ENCODE measurements at places on chromosomes 12 and 14.
A peak's percentile ranks its signal among the peaks of the same experiment; 100 is the strongest.

DNA sequence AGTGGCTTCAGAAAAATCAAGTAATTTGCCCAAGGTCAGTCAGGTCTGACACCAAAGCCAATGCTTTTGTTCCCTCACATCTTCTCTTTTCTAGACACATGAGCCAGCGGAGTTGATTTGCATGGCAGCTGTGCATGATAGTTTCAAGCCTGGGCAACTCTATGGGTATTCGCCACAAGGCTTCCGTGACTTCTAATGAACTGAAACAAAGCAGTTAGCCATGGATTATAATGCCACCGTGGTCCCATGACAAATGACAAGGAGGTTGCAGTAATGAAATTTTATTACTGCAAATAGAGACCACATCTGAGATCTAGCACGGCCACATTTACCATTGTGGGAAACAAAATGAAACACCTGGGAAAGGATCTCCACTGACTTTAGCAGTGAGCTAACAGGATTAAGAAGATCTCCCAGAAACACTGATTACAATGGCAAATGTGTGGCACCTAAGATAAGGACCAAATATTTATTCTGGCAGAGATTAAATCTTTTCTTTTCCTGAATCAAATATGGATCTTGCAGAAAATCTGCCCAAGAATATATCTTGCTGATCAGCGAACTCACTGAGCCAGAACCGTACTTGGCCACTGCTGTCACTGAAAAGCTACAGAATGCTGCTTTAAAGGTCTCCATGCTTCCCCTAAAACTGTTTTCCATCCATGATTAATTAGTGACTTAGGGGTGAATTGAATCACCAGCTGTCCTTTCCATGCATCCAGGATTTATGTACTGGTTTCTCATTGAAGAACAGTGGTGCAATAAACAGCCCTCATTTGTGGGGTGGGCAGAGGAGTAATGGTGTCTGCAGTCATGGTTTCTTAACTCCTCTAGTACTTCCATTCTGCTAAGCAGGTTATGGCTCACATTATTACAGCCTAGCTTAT lies 551.0 kb downstream of the DIO2 start:
- DNase-seq = no peak

DNA sequence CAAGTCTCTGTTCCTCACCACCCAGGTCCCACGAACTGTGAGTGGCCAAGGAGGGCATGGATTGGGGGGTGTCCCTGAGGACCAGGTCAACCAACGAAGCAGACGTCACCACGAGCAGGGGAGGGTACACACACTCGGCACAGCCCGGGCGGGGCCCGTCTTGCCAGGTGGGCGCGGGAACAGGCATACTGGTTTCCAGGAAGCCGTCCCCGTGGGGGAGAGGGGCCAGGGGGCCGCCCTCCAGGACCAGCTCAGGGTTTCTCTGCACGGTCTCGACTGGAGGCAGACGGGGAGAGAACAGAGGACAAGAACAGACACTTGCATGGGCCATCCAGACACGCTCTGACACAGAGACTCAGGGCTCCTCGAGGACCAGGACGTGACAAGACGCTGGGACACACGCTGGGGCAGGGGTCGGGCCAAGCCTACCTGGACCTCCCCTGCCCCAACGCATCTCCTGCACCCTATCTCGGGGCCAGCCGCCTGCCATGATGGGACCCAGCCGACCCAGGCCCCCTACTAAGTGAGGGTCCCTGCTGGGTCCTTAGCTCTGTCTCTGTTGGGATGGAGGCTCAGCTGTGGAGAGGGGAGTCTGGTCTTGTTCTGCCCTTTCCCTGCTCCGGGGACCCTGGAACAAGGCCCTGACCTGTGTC lies 11.3 kb downstream of the ARL6IP4 start:
- no peak for DNase-seq

- no peak for DNase-seq
These were observed 14.3 kb upstream of the GTF2A1 start for GRCh38 chr14:81235096-81235495.

DNA sequence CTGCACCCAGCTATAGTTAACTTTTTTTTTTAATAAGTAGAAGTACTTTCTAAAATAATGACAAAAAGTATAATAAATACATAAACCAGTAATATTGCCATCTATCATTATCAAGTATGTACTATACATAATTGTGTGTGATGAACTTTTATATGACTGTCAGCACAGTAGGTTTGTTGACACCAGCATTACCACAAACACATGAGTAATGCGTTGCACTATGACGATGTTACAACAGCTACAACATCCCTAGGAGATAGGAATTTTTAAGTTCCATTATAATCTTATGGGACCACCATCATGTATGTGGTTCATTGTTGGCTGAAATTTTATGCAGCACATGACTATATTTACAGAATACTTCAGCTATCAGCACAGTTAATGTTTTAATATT lies 62.9 kb upstream of the VSX2 start:
- no peak for DNase-seq

- DNase-seq = no peak
These were observed 60.7 kb downstream of the ZFC3H1 start for GRCh38 chr12:71602761-71603577.

DNA sequence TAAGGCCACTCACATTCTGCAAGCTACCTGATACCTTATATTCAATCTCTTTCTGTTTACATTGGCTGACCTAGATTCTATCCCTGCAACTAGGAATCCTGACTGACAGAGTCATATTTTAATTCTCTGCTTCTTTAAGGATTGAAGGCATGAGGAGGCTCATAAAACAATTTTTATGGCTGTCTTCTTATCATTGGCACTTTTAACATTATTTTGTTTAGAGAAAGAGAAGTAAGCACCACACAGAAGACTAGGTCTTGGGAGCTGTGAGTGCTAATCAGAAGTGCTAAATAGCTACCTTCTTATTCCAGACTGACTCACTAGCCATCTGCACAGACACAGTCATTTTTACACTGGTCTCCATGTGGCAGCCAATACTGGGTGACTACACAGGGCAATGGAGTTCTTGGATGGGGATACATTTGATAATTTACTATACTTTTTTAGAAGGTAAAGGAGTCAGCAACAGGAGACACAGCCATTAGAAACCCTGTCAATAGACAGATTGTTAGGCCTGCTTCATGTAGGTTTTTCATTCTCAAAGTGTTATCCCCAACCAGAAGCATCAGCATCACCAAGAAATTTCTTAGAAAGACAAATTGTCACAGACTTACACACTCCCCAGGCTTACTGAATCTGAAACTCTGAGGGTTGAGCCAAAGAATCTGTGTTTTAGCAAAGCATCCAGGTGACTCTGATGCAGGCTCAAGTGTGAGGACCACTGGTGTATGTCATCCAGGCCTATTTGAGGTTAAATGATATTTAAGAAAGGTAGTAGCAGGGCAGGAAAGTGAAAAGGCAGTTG lies 214.1 kb downstream of the DUSP6 start:
- no peak for DNase-seq

GRCh38 chr12:62278022-62278421 lies 17.8 kb downstream of the USP15 start:
- DNase-seq = no peak

- DNase-seq = no peak
These were observed 51.3 kb upstream of the PTCSC3 start for GRCh38 chr14:36227802-36228201.

GRCh38 chr12:104751120-104751519 lies 207.0 kb downstream of the SLC41A2 start:
- DNase-seq = no peak

DNA sequence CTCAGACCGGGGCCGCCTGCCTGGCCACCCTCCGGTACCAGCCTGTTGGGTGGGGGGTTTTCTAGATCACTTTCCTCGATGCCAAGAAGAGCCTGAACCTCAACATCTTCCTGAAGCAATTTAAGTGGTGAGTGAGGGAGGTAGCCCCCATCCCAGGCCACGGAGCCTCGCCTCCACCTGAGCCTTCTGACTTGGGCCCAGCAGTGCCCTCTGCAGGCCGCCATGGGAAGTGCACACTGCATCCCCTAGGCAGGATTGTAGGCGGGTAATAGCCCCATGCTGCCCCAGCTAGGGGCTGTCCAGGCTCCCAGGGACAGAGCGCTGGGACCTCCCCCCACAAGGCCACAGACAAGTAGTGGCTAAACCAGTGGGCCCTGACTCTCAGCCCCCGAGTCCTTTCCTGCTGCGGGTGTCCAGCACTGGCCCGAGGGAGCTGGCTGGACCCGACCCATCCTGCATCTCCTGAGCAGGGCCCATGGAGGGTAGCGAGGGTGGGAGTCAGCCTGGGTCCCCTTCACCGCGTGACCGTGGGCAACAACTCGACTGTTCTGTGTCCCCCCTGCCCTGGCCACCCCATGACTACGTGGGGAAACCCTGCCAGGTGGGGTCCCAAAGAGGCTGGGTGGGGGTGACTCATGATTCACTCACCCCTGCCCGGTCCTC lies 15.3 kb upstream of the ADSS1 start:
- DNase-seq = peak; percentile 54

DNA sequence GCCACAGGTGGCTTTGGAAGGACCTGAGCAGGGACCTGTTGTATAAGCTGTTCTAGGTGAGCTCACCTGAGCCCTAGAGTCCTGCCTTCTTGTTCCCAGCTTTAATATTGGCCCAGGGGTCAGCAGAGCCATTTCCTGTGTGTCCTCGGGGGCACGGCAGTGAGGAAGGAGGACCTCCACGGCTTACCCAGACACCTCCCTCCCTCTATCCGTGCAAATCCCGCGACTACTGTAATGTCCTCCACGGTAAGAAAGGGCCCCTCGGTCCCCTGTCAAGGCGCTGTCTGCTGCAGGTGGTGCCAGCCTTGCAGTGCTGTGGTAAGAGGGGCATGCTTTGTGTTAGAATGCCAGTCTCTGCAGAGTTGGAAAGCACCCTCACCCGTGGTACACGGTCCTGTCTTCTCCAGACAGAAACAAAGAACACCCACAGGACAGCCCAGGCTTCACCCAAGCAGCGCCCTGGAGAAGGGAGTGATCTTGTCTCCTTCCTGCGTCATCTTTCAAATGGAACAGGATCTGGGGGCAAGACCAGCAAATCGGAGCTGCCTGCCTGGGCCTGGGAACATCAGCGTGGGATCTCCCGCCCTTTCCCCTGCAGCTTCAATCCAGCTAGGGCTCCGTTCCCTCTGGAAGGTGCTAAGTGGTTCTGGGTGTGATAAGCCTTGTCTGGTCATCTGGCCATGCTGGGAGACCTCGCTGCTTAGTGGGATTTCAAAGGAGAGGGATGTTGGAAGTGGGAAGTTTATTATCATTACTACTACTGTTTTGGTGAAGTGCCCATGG lies 20.2 kb upstream of the FZD10 start:
- no peak for DNase-seq

- DNase-seq = no peak
These were observed 23.9 kb downstream of the NCKAP1L start for GRCh38 chr12:54521293-54522060.

GRCh38 chr12:121608301-121608700 lies 18.0 kb upstream of the ORAI1 start:
- no peak for DNase-seq

GRCh38 chr14:63713764-63714163 lies 14.1 kb downstream of the SGPP1 start:
- no peak for DNase-seq

DNA sequence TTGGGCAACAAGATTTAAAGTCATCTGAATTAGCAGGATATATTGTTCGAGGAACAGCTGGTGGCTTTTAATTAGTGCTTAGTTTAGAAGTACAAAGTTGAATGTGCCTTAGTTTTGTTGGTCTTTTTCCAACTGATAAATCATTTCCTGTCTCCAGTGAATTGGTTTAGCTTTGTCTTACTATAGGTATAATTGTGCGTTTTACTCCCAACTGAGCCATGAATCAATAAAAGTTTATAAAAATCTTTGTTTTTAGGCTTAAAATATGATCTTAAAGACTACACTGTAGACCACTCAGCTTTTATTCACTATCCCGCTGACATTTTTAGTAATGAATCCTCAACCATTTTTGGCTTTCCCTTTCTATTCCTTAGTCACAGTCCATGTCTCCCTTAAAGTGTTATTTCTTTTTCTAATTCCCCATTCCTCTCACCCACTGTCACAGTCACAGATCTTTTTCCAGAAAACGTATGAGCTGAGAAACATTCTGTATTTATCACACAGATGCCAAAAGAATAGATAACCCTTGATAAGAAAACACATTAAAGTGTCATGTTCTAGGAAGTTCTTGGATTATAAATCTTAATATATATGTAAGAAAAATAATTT lies 34.0 kb upstream of the ALG10 start:
- no peak for DNase-seq

- no peak for DNase-seq
These were observed 1.1 kb downstream of the NELL2 start for GRCh38 chr12:44874981-44875416.

DNA sequence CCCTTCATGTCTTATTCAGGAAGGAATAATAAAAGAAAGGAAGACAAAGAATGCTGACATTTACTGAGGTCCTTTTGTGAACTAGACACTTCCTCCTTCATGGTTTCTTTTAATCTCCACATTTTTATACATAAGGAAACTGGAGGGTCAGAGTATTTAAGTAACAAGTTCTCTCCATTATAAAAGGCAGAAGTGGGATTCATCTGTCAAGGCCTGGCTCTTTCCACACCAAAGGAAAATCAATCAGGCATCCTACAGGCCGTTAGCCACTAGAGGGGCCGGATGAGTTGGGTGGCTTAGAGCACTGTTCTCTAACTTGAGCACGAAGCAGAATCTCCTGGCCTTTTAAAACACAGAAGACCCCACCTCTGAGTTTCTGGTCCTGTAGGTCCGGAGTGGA lies 36.8 kb upstream of the NINJ2 start:
- no peak for DNase-seq

- no peak for DNase-seq
These were observed 34.7 kb downstream of the FBXL14 start for GRCh38 chr12:1559676-1560091.

DNA sequence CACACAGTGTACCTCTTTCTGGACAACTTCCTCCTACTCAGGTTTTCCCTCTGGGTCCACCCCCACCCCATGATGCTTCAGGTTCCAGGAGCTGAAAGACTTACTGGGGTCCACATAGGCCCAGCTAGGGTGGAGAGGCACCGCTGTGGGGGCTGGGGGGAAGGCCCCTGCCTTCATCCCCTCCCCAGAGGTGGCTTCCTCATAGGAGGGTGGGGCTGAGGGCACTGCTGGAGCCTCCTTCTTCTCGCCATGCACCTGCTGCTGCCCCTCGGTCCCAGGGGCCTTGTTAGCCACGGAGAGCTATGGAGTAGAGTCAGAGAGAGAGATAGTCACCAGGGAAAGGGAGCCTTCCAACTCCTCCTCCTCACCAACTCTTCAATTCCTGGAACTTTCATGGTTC lies 2.7 kb downstream of the FAIM2 start:
- no peak for DNase-seq

DNA sequence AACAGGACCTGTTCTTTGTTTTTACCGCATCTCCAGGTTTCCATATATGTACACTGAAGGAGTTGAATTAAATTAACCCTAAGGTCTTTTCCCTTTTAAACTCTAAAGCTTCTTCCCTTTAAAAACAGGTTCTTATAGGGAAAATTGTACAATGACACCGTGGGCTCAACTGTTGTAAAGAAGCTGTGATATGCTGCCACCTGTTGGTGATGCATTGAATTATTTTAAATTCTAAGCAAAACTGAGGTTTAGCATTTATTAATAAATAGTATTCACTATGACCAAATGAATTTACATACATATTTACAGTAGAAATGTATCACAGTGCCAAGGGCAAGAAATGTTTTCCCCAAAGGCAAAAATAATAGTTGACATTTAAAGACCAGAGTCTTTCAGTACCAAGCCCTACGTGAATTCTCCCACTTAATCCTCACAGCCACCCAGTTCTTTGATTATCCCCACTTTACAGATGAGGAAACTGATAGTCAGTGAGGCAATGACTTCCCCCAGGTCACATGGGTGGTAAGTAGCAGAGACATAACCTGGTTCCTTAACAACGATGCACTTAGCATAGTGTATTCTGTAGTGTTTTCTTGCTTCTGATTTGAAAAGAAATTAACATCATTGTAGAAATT lies 35.7 kb upstream of the TMEM263 start:
- DNase-seq = no peak

All from activated CD4-positive, CD25-positive, alpha-beta regulatory T cell (primary cell).